ENCODE measurements at places on chromosomes 2 and 18. TPM values are rescaled to one million over a fixed set of nuclear protein-coding genes. Genes with fewer than 3 reads are reported as not detected.

The SLC38A11 gene
- total RNA-seq = not detected

The SULT1C3 gene
- total RNA-seq = not detected

The ARHGAP15 gene
- total RNA-seq = not detected

The MSTN gene
- 0.14 TPM for total RNA-seq

The CYP27C1 gene
- total RNA-seq = 0.52 TPM

The SERPINB13 gene
- not detected for total RNA-seq

The LANCL1 gene
- 27.9 TPM for total RNA-seq

The COBLL1 gene
- 28.8 TPM for total RNA-seq

All from epithelial cell of proximal tubule (primary cell).